ENCODE measurements at places on chromosomes 5 and 9.

DNA sequence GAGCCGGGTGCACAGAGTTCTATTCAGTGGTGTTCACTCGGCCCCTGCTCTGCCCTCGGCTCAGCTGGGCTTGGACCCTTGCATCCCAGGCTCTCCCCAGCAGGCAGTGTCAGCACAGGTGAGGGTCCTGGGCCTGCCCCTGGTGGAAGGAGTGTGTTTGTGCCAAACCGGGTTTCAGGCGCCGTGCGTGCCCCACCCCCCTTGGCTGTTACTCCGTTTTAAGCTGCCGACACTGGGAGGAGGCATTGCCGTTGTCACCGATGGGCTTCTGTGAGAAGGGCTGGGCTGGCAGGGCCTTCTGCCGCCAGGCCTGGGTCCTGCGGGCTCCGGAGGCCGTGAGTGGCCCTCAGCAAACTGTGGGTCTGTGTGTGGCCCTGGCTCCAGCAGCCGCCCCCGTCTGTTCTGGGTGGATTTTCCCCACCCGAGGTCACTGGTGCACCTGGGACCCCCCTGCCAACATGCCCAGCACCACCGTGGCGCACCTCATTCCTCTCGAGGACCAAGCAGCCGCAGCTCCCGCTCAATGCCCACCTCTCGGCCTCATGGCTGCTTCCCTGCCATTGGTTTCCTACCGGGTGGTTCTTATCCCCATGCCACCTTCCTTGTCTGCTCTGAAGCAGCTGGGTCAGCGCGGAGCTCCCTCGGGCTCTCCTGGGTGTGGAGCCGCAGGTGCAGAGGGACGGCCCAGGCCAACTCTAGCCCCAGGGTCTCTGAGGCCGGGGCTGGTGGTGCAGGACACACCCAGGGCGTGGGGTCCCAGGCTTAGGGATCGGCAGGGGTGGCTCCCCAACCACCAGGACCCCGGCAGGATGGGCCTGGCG is 44.3 kb upstream of the EXOC3 start:
- DNase-seq = no peak

GRCh38 chr5:64569858-64570257 is 64.0 kb downstream of the RGS7BP start:
- no peak for DNase-seq

- no peak for DNase-seq
These were observed 26.3 kb upstream of the C5orf24 start for GRCh38 chr5:134819407-134819963.

DNA sequence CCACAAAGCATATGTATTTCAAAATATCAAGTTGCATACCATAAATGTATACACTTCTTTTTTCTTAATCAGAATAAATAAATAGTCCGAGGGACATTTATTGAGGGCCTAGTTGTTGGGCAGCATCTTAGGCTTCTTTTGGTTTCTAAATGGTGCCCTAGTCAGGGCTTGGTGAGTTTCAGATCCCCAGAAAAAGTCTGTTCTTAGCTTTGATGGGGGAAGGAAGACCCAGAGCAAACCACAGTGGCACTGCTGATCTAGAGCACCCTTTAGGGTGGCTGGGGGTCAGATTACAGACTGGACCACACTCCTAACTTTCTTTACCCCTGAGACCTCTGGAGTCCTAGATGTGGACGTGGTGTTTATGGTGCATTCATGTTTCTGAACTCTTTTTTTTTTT is 97.8 kb downstream of the C9orf152 start:
- no peak for DNase-seq

DNA sequence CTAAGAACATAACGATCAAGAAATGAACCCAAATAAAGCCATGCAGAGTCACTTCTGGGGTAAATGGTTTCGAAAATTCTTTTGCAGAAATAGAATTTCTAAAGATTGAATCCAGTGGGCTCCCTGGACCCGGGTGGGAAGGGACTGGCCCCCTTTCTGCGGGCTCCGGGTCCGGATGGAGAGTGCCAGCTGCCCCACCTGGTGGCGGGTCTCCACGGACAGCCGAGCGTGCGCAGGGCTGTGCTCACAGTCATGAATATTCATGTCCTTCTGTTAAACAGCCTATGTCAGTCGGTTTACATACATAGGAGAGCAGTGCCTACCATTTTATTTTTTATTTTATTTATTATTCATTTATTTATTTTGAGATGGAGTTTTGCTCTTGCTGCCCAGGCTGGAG is 4.7 kb upstream of the PPP1R26 start:
- DNase-seq = peak; percentile 67

GRCh38 chr5:122858451-122858850 is 13.0 kb downstream of the SNX24 start:
- no peak for DNase-seq

DNA sequence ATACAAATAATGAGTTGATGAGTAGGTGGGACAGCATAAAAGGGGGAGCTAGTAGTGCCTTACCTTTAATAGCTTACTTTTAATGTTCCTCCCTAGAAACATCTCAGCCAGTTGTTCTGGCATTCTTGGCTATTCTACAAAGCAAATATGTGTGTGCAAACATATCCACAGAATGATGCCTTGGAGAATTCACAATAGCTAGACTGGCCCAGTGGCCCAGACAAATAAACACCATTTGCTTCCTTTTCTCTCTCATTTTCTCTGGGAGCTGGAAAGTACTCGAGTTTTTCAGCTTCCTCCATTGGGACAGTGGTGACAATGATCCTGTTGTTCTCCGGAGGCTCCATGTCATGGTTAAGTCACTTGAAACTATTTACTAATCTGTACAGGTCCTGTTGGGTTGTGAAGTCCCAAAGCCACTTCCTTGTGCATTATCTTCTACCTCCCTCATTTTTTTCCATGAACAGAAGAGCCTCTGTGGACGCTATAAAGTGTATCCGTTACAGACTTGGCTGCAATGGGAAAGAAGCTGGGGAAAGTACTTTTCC is 122.9 kb downstream of the DMAC1 start:
- no peak for DNase-seq

DNA sequence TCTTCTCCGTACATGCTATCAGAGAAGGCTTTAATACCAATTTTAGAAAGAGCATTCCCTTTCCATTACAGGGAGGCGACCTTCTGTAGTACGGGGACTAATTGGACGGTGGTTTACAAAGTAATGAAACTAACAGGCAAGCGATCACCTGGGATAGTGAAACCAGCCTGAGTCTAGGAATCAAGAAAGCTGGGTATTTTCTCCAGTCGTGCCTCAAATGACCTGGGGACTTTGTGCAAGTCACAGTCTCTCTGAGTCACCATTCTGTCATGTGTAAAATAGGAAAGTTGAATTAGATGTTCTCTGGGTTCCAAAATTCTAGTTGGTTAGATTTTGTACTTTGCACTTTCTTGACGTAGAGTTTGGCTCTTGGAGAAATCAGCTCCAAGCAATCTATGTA is 22.7 kb upstream of the SSBP2 start:
- DNase-seq = no peak

DNA sequence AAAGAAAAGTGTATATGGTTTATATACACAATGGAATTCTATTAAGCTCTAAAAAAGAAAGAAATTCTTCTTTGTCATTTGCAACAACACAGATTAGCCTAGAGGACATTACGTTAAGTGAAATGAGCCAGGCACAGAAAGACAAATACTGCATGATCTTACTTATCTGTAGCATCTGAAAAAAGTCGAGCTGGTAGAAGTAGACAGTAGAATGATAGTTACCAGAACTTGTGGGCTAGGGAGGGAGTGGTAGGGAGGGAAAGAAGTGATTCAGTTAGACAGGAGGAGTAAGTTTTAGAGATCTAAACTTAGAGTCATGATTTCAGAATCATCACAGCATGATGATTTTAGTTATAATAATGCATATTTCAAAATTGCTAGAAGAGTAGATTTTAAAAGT is 184.6 kb downstream of the TLE4 start:
- DNase-seq = no peak

GRCh38 chr5:103357636-103358035 is 99.1 kb downstream of the MACIR start:
- no peak for DNase-seq

- no peak for DNase-seq
These were observed 14.4 kb downstream of the ELOVL7 start for GRCh38 chr5:60829490-60830266.

DNA sequence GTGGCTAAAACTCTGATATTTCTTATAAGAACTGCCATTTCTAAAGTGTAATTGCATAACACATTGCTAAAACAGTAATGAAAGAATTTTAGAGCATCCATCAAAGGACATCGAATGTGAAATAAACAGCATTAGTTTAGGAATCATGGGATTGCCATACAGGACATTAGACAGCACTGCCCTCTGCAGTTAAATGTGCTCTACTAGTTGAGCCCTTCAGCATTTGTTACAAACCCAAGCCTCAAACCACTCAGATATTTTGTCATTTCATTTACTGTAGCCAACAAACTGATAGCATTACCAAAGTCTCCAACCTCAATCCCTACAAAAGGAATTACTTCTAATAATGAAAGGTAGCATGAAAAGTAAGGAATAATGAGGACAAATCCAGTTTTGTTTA is 116.8 kb upstream of the COX7C start:
- DNase-seq = no peak

DNA sequence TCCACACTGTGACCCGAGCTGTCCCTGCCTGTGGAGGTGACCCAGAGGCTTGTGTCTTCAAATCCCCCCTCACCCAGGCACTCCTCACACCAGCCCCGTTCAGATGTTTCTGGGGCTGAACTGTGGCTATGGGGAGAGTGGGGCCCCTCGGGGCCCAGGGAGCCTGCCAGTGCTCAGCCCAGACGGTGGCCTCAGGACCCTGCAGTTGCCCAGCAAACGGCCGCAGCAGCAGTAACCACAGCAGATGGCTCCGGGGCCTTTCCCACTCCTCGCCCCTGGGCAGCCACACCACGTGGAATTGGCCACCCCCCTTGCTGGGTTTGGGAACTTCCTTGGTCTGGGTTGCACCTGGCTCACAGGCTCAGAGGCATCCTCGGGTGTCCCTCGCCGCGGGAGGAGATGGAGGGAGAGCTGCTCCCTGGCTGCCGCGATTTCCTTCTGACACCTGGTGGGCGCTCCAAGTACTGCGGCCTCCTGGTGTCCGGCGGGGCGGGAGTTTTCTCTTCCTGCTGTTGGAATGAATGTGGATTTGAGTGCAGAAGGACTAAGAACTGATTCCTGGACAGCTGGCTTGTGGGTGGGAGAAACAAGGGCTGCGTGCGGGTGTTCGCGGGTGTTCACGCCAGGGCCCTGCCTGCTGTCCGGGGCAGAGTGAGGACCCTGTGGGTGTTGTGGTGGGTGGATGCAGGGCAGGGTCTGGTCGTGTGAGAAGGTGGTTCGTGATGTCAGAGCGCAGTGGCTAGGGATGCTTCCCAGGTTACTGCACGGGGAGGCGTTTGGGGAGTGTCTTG is 97.5 kb downstream of the COL5A1 start:
- peak; percentile 97 for DNase-seq

DNA sequence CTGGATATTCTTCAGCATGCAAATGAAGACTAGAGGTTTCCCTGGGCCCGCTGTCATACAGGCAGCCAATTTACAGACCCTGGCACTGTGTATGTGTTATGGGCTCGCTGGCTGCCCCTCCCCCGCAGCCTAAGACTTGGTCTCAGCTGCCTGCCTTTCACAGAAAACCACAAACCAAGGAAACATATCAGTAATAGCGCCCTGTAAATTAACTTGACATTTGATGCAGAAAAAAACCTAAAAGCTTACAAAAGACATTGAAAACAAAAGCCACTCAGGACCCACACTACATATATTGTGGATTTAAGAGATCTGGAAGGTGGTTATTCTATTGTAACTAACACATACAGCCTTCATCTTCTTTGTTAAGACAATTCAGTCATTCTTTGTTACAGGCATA is 287.0 kb upstream of the TMEM161B start:
- peak; percentile 34 for DNase-seq

GRCh38 chr5:91359962-91360609 is 23.0 kb downstream of the ARRDC3 start:
- no peak for DNase-seq

GRCh38 chr5:150035139-150035895 is 34.8 kb downstream of the HMGXB3 start:
- no peak for DNase-seq

DNA sequence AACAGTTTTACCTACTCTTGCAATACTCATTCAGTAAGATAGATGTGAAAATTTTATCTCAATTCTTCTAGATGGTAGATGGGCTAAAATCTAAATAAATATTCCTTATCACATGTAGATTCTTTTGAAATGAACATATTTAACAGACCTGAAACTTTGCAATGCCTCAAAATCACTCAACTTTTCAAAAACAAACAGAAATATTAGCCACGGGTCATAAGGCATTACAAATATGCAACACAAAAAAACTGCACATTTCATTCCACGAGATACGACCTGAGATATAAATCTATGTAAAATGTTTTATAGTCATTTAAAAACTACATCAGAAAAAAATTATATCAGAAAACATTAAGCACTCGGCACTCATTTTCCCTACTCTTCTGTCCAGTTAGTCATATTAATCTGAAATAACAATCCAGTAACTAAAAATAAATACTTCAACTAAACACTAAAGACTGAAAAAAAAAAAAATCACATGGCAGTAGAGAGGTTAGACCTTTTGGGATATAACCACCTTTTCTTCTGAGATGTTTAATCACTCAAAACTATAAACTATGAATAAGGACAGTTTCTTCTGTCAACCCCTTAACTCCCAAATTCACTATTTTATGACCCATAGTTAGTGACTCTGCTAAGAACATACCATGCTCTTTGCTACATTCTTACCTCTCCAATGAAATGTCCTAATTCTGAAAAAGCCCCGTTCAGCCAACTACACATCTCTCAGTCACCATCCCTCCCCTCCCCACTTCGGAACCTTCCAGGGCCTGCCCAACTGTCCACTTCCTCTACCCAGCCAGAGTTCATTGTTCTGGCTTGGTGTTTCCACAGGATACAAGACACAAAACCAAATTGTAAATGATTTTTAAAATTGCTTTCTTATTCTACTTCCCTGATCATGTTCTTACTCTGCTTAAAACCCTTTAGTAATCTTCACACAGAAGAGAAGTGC is 6.4 kb downstream of the HOMER1 start:
- no peak for DNase-seq

GRCh38 chr5:80686757-80687156 is 32.0 kb upstream of the DHFR start:
- no peak for DNase-seq

DNA sequence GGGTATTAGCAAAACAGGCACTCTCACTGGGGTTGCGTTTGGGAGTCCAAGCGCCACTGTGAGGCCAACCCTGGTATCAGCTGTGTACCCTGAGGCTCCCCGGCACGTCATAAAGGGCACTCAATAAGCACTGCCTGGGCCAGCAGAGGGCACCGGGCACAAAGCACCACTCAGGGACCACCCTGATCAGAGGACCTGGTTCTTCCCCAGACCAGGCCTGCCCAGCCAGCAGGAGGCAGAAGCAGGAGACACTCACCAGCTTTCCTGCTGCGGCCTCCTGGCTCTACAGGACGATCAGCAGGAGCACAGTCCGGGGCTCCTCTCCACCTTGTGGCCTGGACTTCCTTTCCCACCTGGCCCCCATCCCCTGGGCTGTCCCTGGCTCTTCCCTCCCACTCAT is 12.6 kb downstream of the MGAT1 start:
- DNase-seq = no peak

- DNase-seq = no peak
These were observed 46.6 kb downstream of the ATP10B start for GRCh38 chr5:160805376-160805775.
